ENCODE measurements at places on chromosomes 7 and 10.

GRCh38 chr10:72076756-72077155 is 11.6 kb downstream of the SPOCK2 start:
- DNase-seq: no peak

GRCh38 chr7:118870187-118870586 is 645.7 kb downstream of the ANKRD7 start:
- no peak for DNase-seq

DNA sequence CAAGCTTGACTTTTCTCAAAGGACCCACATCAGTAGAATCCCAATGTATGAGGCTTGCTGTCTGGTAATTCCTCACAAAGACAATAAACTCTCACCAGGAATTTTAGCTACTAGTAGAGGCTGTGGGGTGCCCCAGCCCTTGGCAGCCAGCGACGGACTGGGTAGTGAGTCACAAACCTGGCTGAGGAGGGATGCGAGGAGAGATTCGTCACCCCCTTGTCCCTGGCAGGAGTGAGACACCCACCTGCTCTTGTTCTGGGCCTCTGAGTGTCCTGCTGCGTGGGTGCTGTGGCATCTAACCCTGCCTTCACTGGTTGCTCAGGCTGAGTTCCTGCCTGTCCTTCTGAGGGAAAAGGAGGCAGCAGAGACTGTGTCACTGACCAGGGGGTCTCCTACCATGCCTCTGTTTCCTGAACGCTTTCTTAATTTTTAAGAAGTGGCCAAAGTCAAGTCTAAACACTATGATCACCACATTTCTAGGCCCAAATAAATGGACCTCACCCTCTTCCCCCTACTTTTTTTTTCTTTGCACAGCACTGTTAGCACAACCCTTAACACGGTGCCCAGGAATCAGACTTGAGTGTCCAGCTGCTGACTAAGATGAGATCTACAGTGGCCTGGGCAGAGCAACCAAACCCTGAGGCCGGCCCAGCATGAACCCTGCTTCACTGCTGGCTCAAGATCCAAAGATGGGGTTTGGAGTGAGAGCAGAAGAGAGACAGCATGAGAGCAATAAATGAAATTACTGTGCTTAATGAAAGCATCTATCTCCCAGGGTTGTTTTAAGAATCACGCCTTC is 146.4 kb downstream of the ANLN start:
- no peak for DNase-seq

DNA sequence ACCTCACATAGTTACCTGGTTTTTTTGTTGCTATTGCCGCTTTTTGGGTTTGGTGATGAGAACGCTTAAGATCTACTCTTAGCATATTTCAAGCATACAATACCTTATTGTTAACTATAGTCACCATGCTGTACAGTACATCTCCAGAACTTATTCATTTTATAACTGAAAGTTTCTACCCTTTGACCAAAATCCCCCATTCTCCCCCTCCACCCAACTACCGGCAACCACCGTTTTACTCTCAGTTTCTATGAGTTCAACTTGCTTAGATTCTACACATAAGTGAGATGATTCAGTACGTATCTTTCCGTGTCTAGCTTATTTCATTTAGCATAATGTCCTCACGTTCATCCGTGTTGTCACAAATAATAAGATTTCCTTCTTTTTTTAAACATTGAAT is 86.7 kb upstream of the IL6 start:
- no peak for DNase-seq

- DNase-seq: no peak
These were observed 228.3 kb upstream of the NPVF start for GRCh38 chr7:25456467-25457171.

GRCh38 chr7:25272265-25272664 is 44.0 kb upstream of the NPVF start:
- no peak for DNase-seq

DNA sequence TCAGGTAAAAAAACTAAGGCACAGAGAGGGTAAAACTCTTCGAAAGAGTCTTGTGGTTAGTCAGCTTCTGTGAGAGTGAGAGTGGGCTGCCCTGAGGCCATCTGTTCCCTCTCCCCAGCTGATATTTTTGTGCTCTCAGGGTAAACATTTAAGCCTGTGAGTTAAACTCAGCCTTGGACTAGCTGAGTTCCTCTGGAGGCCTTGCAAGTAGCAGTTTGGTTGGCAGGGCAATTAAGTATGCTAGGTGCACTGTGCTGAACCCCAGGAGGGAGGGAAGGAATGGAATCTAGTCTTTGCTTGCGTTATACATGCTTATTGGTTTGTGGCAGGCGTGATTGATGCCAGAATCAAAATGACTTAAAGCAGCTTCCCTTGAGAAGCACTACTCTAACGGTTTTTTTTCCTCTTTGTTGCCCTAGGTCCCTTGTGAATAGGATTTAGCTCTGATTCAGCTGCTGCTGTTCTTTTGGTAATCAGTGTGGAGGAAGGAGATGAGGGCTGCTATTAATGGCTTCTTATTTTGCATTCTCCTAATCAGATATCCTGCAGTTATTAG is 140.2 kb downstream of the AUTS2 start:
- no peak for DNase-seq

- DNase-seq: no peak
These were observed 15.8 kb upstream of the ACTA2 start for GRCh38 chr10:88968391-88968790.

- no peak for DNase-seq
These were observed 244.5 kb downstream of the ITGB1 start for GRCh38 chr10:32713560-32713959.

- no peak for DNase-seq
These were observed 688 bp upstream of the FOXL3 start for GRCh38 chr7:289209-289755.

DNA sequence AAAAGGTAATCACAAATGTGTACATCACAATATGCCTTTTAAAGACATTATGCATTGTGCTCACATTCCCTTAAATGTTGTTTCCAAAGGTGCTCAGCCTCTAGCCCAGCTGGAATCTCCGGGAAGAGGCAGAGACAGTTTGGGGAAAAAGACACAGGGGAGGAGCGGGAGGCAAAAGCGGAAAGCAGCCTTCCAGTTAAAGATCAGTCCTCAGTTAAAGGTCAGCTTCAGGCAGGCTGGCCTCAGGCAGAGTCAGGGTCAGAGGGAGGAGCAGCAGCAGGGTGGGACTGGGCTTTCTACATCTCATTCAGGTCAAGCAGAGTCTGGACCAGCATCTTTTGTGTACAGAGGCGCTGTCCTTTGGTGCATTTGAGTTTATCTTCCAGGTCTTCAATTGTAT is 18.6 kb downstream of the ST7 start:
- DNase-seq: no peak

GRCh38 chr10:133438711-133439273 is 14.4 kb upstream of the SPRN start:
- no peak for DNase-seq

DNA sequence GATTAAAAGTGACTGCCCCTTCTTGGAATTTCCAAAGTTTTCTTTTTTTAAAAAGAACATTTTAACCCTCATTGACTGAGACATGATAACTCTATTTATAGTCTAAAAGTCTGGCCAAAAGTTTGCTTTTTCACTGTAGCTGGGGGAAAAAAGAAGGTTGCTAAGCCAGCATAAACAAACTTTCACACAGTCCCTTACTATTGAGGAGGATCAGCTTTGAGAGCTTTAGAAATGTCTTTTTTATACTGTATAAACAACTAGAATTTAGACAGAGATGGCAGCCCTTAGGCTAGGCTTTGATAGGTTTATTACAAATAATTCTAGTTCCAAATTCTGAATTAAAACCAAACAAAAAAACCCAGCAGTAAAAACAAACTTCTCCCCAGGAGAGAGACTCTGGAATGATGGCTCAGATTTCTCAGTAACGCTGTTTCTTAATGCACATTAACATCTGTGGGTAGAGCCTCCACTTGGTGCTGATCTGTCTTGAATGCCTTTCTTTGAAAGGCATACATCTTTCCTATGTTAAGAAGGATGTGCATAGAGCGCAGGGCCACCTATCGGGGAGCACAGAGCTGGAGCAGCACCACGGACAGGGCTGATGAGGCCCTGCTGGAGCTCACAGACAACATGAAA is 100.9 kb upstream of the PDLIM1 start:
- DNase-seq: peak; percentile 85

DNA sequence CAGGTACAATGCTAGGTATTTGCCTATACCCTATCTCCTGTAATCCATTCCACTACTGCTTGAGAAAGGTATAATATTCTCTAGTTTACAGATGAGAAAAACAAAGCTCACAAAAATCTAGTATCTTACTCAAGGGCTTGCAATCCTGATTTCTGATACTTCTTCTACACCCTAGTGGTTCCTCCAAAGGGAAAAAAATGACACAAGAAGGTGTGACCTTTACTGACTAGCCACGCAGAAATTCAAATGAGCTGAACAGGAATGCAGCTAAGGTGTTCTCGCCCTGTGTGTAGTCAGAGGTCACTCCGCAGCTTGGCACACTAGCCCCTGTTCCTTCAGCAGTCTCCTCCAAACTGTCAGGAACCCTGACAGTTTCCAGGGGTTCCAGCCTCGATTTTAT is 59.5 kb upstream of the TM9SF3 start:
- DNase-seq: no peak
